ENCODE measurements at places on chromosomes 7 and 10. TPM values are rescaled to one million over a fixed set of nuclear protein-coding genes. Genes with fewer than 3 reads are reported as not detected.

- no peak overlapping the region for H3K27ac ChIP-seq
- H3K36me3 ChIP-seq: no peaks in the 10 kb centered on the region
- H3K4me1 ChIP-seq: no peaks in the 10 kb centered on the region
- DNase-seq: no peak
- H3K4me3 ChIP-seq: no peak overlapping the region
Observed at GRCh38 chr7:24411226-24411625, 127.2 kb downstream of the NPY start.

Gene FFAR4
- 0.26 TPM for polyA plus RNA-seq

GRCh38 chr7:108347616-108348015, 108.6 kb downstream of the NRCAM start:
- H3K4me1 ChIP-seq: no peaks in the 10 kb centered on the region
- no peaks in the 10 kb centered on the region for H3K27me3 ChIP-seq
- H3K27ac ChIP-seq: no peak overlapping the region
- H3K4me3 ChIP-seq: no peak overlapping the region

Gene FAM241B
- polyA plus RNA-seq: 40.1 TPM

GRCh38 chr10:27865221-27865635, 119.6 kb upstream of the MKX start:
- H3K27me3 ChIP-seq: no peaks in the 10 kb centered on the region
- H3K27ac ChIP-seq: no peak overlapping the region
- DNase-seq: no peak

Gene PDK4
- 14.7 TPM for polyA plus RNA-seq

Gene HTR5A
- polyA plus RNA-seq: 6.3 TPM

Gene ZNF488
- 32.5 TPM for polyA plus RNA-seq

- peaks cover 60% of the 10 kb centered on the region for H3K36me3 ChIP-seq
- no peak overlapping the region for H3K4me3 ChIP-seq
Observed at GRCh38 chr7:2708547-2709310, 20.7 kb downstream of the AMZ1 start.

DNA sequence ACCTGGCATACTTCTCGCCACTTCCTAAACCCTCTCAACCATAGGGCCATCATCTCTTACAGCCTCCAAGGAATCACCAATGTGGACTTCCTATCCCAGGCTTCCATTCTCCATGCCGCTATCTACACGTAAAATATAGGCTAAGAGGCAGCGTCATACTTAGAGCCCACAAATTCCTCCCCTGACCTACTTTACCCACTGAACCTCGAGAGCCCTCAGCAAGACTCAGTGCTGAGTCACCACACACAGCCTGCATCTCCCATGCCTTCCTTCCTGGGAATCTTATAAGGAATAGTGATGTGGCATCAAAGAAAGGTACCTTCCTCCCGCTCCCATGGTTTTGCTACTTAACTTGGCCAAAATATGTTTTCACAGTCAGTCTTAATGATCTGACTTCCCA, 435.6 kb upstream of the NFE2L3 start:
- DNase-seq: no peak
- H3K4me1 ChIP-seq: no peaks in the 10 kb centered on the region
- H3K4me3 ChIP-seq: no peak overlapping the region
- H3K36me3 ChIP-seq: no peaks in the 10 kb centered on the region

Measured in spinal cord (tissue), 10 donors.